Activated CD8-positive, alpha-beta memory T cell treated with anti-CD3 and anti-CD28 coated beads, Interleukin-2, amount 50 U/mL, for 48 hours (primary cell): ENCODE measurements at places on chromosomes 6 and 20.

DNA sequence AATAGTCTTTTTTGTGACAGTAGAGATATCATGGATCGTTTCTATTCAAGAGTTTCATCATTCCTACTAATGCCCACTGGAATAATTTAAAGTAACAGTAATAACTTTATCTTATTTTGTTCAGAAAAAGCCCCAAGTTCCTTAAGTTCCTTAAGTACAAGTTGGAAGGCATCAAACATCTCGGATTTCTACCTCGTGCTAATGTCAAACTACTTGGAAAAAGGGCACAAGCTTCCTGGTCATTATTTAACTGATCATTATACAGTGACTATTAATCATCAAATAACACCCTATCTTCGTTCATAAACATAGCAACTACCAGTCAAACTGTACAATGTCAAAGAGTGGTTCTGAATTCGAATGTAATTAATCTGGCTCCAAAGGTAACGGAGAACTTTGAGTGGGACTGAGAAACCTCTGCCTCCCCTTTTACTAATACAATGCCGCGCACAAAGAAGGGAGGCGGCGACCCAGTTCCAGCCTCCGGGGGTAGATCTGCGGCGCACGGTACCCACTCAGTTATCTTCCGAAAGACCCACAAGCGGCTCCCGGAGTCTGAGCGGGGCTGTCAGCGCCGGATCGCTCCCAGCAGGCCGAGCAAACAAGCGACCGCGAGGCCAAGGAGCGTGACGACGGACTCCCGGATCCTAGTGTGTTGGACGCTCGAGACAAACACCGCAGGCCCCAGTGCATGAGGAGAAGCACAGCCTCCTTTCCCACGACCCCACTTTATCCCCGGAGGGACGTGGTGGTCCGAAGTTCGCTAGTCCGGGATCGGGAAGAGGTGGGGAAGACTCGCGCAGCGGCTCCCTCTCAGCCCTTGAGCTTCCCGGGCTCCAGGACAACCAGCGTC, 716 bp downstream of the SHPRH start:
- DNase-seq = peak; percentile 74

DNA sequence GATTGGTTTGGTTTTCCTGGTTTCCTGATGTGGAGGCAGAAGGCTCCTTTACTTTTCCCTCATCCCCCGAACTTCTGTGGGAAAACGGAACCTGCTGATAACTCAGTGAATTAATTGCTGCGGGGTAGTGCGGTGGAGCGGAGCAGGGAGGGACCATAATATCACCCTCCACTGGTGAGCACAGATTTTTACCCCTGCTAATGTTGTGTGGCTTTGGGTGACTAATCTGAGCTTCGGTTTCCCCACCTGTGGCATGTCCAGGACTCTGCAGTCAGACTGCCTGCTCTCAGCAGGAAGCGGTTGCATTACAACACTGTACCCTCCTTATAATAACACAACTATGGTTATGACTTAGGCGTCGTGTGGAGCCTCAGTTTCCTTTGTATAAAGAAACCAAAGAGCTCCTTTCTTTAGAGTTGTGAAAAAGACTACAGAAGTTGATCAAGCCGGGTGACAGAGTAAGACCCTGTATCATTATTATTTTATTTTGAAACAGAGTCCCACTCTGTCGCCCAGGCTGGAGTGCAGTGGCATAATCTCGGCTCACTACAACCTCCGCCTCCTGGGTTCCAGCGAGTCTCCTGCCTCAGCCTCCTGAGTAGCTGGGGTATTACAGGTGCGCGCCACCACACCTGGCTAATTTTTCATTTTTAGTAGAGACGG, 2.2 kb upstream of the ID1 start:
- DNase-seq = peak; percentile 69

- peak; percentile 76 for DNase-seq
These were observed 424 bp upstream of the KIF13A start for GRCh38 chr6:17987697-17988421.

DNA sequence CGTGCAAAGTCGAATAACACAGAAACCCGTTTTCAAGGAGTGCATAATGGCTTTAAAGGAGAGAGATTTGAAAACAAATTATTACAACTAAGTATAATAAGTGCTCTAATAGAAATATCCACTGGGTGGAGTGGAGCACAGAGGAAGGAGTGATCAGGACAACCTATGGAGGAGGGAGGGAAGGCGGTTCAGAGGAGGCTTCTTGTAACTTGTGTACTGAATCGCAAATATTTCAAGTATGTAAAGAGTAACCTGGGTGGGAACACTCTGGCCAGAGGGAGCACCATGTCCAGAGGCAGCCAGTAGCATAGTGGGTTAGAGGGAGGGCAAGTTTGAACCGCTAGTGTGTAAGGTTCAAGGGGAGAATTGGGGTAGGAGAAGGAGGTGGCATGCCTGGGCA, 21.6 kb upstream of the TNFAIP3 start:
- no peak for DNase-seq

- DNase-seq = no peak
These were observed 9.3 kb upstream of the C2 start for GRCh38 chr6:31918069-31918720.
